ENCODE measurements at places on chromosomes 1 and 21.

- peak; percentile 90 for DNase-seq
Measured at GRCh38 chr1:6602669-6603237, at the start of gene KLHL21. KLHL21 (minus strand) TSS chr1:6602869; CDS start chr1:6602817, 52 bp downstream.

DNA sequence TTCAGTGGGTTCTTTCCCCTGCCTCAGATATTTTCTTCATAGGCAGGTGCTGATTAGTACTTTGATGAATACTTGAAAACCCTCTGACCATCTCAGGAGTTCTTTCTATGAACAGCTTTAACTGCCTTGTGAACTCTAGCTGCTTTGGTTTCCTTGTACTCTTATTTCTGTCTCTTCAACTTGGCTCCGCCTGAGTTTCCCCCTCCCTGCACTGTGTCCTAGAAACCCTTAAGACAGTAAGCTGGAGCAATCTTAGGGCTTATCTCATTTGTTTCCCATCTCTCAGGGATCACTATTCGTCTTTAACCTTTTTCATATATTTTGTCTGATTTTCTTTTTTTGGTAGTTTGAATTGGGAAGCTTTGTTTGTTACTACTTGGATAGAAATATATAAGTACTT lies 99.1 kb downstream of the PKN2 start:
- no peak for DNase-seq

DNA sequence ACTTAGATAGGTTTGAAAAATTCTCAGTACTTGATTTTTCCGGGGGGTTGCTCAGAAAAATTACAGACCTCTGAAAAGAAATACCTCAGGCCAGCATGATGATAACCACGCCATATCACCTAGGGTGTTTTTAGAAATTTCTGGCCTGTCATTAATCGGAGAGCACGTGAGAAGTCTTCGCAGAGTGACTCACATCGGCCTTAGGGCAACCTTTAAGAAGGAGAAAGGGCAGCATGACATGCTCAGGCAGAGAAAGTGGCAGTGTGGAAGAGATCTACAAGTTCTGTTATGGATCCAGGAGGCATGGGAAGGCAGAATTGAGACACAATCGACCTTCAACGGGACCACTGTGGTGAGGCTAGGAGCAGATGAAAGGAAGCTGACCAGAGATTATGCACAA lies 506.3 kb downstream of the LMO4 start:
- DNase-seq = no peak

DNA sequence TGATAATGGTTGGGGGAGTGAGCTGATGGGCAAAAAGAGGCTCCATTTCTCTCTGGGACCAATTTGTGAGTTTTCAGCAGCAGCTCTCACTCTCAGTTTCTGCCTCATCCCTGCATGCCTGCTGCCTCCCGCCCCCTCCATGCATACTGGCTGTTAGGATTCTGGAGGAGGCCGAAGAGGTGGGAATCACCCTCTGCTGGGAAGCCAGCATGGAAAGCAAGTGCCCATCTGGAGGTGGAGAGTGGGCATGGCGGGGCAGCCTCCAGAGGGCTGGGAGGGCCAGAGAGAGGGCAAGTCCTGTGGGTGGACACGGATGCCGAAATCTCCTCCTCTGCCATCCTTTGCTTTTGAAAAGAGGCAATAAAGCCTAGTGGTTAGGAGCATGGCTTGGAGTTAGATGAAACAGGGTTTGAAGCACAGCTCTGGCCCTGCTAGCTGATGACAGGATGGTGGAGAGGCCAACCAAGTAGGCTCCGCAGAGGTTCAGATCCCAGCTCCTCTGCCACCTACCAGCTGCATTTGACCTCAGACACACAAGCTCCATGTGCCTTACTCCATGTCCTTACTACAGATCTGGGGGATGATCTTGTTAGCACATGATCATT lies 113.4 kb downstream of the GRIK3 start:
- DNase-seq = no peak

GRCh38 chr1:22959545-22960360 lies 12.9 kb downstream of the LACTBL1 start:
- no peak for DNase-seq

DNA sequence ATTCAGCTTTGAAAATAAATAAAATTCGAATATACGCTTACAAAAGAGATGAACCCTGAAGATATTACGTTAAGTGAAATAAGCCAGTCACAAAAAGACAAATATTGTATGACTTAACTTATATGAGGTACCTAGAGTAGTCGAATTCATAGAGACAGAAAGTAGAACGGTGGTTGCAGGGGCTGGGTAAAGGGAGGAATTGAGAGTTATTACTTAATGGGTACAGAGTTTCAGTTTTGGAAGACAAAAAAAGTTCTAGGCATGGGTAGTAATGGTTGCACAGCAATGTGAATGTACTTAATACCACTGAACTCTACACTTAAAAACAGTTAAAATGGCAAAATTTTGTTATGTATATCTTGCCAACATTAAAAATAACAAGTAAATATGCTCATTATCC lies 48.6 kb upstream of the ZNHIT6 start:
- no peak for DNase-seq

GRCh38 chr21:45444385-45444784 lies 39.4 kb downstream of the COL18A1 start:
- DNase-seq = no peak

- DNase-seq = no peak
Measured at GRCh38 chr1:58003059-58003458, 543.5 kb downstream of the OMA1 start.

- DNase-seq = no peak
Measured at GRCh38 chr1:202045705-202046104, 35.3 kb downstream of the ELF3 start.

DNA sequence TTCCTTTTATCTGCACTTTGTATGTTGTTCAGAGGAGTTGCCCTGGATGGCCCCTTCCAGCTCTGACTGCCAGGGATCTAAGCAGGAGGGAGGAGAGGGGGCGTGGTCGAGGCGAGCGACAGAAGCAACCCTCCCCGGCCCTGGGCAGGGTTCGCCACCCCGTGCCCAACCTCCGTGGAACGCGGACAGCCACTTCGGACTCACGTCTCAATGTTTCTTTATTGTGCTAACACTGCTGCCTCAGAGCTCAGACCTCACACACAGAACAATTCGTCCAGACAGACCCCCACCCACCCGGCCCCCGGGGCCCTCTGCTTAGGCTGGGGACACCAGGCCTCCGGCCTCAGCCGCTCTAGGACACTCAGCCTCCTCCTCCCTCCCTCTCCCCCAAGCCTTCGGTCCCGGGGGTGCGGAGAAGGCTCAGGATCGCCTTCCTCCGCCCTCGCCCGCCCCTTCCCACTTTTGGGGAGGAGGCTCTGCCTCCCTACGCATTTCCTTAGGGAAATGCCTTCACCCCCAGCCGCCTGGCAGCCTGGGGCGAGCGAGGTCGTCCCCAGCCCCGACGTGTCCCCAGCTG lies 8.3 kb downstream of the VSIG8 start:
- DNase-seq = no peak

GRCh38 chr1:39398278-39399021 lies 93.0 kb upstream of the BMP8A start:
- no peak for DNase-seq

DNA sequence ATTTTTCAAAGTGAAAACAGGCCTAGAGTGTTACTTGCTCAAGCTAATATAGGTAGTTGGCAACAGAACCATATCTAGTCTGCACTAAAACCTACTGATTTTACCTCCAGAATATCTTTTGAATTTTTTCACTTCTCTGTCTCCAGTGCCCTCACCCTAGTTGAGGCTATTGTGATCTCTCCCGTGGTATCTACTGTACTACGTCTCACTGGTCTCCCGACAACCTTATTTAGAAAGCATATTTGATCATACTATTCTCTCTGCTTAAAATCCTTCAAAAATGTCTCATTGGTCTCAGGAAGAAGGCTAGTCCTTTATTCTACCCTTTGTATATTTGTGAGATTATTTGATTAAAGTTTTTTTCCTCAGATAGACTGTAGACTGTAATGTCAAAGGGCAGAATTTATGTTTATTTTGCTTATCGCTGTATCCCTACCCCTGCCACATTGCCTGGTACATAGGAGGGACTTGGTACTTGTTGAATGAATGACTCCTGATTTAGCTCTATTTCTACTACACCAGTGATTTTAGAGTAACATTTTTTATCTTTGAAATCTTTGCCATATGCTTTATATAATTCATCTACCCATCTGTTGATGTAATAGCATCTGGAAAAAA lies 135.5 kb upstream of the KIAA1614 start:
- no peak for DNase-seq

DNA sequence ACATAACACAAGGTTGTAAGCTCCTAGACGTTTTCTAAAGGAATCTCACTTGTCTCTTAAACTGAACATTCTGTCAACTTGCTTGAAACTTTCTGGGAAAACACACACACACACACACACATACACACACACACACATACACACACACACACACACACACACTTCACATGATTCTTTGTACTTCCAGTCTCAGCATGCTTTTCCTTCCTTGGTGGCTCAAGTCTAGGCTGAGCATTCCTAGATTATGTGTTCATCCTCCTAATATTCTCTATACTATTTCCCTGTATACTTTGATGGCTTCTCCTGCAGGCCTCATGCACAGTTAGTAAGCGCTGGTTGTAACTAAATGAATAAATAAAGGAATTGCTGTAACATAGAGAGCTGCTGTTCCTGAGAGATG lies 372.1 kb downstream of the PTPRC start:
- DNase-seq = no peak

GRCh38 chr1:98453066-98453465 lies 208.5 kb upstream of the SNX7 start:
- DNase-seq = no peak

GRCh38 chr1:210244746-210245367 lies 12.3 kb downstream of the SERTAD4 start:
- no peak for DNase-seq

- DNase-seq = no peak
Measured at GRCh38 chr1:30373471-30374399, 349.6 kb downstream of the MATN1 start.

DNA sequence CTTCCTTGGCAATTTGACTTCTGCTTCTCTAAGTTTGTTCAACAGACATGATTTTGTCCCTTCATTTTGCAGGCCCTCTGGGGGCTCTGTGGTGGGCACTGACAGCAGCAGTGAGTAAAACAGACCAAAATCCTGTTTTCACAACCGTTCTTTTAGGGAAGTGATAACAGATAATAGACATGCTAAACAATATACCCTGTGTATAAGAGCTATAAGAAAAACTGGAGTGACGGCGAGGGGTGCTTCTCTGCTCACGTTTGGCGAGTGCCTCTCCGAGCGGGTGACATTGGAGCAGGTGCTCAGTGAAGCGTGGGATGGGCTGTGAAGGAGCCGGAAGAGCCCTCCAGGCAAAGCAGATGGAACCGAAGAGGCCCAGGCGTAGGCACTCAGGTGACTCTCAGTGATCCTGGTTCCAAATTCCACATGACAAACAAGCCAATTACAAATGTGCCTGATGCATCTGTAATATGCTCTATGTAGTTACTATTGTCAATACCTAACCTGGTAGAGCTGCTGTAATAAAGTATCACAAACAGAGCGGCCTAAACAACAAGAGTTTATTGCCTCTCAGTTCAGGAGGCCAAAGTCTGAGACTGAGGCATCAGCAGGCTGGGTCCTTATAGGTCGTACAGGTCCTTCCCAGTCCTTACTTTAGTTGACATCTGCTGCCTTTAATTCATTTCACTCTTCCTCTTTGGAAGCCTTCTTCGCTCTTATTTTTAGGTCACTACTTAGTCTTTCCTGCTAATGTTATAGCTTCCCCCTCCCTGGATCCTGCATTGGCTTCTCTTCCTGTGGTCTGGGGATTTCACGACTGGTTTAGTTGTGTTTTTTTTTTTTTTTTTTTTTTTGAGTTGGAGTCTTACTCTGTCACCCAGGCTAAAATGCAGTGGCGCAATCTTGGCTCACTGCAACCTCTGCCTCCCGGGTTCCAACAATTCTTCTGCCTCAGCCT lies 20.1 kb downstream of the OR2B11 start:
- no peak for DNase-seq

DNA sequence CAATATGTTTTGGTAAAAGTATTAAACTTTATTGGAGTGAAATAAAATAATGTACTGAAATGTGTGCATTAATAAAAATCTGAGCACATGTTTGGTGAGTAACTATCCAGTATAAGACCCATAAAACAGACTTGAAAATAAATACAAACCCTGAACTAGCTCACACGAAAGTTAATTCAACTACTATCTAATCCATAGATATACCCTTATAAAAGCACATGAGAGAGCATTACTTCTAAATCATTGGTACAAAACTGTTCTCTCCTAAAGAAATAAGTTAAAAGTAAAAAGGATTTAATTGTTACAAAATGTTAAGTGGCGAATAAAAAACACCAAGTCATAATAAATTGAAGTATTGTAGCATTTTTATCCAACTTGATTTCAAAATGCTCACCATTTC lies 295.6 kb downstream of the PTPRC start:
- DNase-seq = no peak

- no peak for DNase-seq
Measured at GRCh38 chr1:115771847-115772457, 3.4 kb upstream of the CASQ2 start.

GRCh38 chr1:93526431-93526830 lies 78.5 kb downstream of the FNBP1L start:
- no peak for DNase-seq

DNA sequence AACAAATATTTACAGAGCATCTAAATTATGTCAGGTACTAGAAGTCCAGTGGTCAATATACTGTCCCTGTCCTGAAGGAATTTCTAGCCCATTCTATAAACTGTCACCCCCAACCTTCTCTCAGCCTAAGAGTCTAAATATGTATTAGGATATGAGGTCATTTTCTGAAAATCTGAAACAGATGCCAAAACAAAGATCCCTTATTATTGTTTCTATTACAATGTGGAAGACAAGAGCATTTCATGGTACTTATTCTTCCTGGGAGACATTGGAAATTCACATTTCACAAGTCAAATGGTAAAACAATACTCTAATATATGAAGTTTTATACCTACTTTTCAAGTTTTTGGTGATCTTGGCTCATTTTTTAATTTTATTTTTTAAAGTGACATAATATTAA lies 2.6 kb downstream of the CLCA1 start:
- no peak for DNase-seq

DNA sequence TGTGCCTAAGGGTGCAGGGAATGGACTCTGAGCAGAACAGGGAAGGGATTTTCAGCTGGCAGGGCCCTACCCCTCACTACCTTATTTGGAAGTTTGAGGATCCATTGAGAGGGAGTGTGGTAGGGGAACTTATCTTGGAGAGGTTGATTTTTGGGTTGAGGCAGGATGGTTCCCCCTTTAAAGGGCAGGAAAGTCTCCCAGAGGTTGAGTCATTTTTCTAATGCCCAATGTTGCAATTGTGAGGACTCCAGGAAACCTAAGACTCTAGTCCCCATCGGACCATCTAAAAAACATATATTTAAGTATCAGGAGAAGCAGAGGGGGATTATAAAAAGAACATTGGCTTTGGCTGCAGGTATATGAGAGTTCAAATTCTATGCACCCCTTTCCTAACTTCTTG lies 47.3 kb downstream of the SAMD13 start:
- no peak for DNase-seq

DNA sequence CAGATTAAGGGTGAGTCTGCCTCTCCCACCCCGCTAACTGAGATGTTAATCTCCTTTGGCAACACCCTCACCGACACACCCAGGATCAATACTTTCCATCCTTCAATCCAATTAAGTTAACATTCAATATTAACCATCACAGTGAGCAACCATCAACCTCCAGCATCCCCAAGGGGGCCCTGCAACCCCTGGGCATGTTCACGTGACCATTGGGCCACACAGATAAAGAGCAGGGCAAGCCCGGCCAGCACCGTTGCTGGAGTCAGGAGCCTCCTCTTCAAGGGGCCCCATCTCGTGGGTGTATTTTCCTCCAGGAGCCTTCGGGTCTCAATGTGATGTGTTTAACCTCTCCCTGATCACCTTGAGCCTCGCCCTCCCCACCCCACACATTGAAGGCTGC lies 8.0 kb upstream of the GPR157 start:
- no peak for DNase-seq
